ENCODE measurements at places on chromosomes 5 and 9. TPM values are rescaled to one million over a fixed set of nuclear protein-coding genes. Genes with fewer than 3 reads are reported as not detected.

GRCh38 chr5:39257554-39257953 is 38.2 kb upstream of the FYB1 start:
- no peak for DNase-seq

DNA sequence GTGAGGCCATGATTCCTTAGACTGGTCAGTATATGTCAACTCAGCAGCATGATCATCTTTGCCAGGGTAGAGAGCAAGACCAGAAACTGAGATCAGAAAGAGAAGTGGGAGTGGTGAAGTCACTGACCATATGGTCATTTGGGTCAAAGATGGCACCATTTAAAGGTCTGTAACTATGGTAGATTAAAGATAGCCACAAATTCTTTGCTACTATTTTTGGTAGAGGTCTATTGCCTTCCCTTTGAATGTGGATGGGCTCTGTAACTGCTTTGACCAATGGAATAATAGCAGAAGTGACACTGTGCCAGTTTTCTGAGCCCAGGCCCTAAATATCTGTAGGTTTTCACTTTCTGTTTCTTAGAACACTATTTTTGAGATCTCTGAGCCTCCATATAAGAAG is 117.6 kb downstream of the PCSK1 start:
- no peak for DNase-seq

Gene KIF4B
- not detected for total RNA-seq

- DNase-seq, result no peak
Observed at GRCh38 chr9:91029650-91030361, 228.2 kb downstream of the SYK start.

- peak; percentile 89 for DNase-seq
Observed at GRCh38 chr9:121206516-121207370, 5.1 kb upstream of the RAB14 start.

- no peak for DNase-seq
Observed at GRCh38 chr9:21906881-21907280, 87.3 kb downstream of the CDKN2A start.

DNA sequence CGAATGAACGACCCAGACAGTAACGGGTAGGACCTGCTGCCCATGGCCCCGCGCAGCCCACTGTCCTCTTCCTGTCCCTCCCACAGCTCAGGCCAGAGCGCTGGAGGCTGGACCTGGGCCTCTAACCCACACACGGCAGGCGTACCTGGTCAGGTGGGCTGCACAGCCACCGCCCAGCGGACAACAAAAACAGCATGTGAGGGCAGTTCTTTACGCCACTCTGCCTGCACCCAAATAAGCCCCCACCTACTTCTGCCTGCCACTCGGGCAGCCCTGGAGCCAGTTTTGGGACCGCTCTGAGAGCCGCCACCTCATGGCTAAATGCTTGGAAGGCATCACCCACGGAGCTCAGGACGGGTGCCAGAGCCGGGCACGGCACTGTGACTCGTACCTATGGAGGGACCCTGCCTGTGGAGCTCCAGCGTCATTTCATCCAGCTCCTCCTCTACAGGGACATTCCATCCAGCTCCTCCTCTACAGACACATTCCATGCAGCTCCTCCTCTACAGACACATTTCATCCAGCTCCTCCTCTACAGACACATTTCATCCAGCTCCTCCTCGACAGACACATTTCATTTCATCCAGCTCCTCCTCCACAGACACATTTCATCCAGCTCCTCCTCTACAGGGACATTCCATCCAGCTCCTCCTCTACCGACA is 18.9 kb downstream of the CLPTM1L start:
- DNase-seq, result no peak

Gene MRNIP
- 17.7 TPM for total RNA-seq

GRCh38 chr5:91584352-91584751 is 201.2 kb upstream of the ARRDC3 start:
- no peak for DNase-seq

DNA sequence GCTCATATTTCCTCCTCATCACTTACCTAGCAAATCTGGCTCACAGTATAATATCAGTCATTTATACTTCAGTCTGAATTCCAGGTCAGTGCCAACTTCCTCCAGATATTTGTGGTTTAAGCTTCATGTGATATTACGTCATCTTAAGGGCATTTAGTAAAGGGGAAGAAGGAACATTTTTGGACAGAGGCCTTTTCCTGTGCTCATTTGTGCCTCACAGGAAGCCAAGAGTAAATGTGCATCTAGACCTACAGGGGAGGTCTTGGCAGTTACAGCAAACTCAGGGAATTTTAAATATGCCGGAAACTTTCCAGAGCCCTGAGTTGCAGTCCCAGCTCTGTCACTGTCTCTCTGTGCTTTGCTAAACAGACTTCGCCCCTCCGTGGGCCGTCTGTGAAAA is 12.3 kb upstream of the KCNIP1 start:
- peak; percentile 97 for DNase-seq

Gene SLIT3
- 12.9 TPM for total RNA-seq

GRCh38 chr5:16934123-16934522 is 2.0 kb downstream of the MYO10 start:
- DNase-seq, result peak; percentile 87

- no peak for DNase-seq
Observed at GRCh38 chr5:178427576-178428197, 162.5 kb downstream of the COL23A1 start.

Gene KIAA0825
- total RNA-seq, result 1.8 TPM

DNA sequence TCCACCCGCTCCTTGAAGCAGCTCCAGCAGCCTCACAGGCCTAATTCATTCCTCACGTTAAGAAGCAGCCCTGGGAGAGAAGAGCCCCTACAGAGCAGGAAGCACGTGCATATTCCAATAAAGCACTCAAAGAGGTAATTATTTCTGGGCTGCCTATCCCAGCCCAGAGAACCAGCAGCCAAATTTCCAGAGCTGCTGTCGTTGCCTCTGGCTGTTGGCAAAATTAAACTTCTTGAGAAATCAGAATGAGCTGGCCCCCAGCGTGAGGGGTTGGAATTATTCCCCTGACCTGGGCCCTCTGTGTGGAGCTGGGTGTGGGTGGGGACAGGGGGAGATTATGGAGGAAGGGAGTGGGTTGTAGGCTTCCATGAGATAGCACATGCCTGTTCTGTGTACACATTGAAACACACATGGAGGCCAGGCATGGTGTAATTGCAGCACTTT is 86.8 kb upstream of the HSPA9 start:
- DNase-seq, result no peak

DNA sequence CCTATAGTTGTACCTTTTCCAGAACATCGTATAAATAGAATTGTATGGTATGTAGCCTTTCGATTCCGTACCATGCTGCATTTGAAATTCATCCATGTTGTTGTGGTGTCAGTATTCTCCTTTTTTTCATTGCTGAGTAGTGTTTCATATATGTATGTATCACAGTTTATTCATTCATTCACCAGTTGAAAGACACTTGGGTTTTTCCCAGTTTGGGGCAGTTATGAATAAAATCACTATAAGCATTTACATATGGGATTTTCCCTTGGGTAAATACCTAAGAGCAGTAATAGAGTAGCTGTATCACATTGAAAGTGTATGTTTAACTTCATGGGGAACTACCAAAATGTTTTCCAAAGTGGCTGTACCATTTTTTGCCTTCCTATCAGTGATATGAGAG is 16.1 kb upstream of the FKTN start:
- no peak for DNase-seq

Gene BTNL3
- total RNA-seq, result not detected

Gene ELL2
- total RNA-seq, result 39.9 TPM

GRCh38 chr5:285991-286557 is 14.6 kb downstream of the PDCD6 start:
- no peak for DNase-seq

Gene GMCL2
- total RNA-seq, result not detected

- peak; percentile 9 for DNase-seq
Observed at GRCh38 chr9:33263131-33264002, 1.1 kb downstream of the BAG1 start.

- no peak for DNase-seq
Observed at GRCh38 chr5:111961862-111962261, 204.9 kb upstream of the NREP start.

Gene PCDHB1
- total RNA-seq, result not detected

GRCh38 chr9:80615964-80616363 is 1044.2 kb downstream of the TLE4 start:
- DNase-seq, result no peak

DNA sequence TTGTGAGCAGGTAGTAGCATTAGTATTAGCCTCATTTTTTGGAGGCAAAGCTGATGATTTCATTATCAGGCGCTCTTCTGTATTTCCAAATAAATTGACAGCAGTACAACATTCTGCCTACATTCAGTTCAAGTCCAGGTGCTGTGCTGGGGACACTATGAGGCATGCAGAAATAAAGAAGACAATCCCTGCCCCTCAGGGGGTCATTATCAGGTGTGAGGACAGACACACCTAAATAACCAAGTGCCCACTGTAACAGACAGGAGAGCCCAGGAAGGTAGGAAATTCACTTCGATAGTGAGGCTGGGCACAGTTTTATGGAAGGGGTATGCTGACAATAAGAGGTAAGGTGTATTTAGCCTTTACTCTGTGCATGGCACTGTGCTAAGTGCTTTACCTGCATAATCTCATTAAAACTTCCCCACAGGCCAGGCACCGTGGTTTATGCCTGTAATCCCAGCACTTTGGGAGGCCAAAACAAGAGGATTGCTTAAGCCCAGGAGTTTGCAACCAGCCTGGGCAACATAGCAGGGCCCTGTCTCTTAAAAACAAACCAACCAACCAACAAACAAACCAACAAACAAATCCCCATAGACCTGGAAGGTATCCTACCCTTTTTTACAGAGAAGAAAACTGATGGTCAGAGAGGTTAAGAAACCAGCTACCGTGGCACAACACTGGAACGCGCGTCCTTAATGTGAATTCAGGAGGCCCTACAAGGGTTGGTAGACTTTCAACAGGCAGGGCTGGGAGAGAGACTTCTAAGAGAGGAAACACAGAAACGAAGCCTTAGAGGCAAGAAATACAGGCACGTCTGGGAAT is 17.5 kb upstream of the GPX3 start:
- no peak for DNase-seq

- no peak for DNase-seq
Observed at GRCh38 chr9:71740199-71740598, 28.1 kb downstream of the CEMIP2 start.

DNA sequence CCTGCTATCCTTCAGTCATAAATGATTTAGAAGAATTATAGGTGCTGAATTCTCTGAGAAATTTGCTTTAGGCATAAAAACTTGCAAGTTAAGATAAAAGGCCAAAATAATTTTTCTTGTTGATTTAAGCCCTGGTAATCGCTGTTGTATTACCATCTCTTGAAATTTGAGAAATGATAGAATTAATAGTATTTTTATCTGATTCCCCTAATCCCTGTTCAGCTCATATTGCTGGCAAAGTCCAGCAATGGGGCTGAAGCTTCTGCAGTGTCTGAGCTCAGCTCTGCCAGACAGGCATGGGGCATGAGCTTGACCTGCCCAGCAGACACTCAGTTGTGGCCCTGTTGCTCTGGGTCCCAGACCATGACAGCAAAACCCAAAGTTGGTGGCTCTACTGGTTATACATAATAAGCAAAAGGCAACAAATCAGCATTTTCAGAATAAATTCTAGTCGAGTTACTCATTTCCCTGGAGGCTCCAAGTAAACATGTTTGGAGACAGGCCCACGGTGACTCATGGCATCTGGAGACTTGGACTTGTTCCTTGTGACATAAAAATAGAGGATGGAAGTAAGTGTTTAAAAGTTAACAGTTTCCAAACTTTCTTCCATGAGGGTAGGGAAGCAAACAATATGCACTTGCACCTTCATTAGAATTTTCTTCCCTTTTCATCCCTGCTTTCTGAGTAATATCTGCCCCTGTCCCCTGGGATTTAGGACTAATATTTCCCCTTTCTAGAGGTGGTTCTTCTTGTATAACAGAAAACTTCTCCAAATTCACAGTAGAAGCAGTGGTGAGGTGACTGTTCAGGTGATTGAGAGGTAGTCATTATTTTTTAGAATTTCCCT is 60.2 kb upstream of the SLC2A8 start:
- DNase-seq, result peak; percentile 97

- no peak for DNase-seq
Observed at GRCh38 chr9:13228431-13228830, 51.1 kb downstream of the MPDZ start.

Gene TEK
- total RNA-seq, result 4.0 TPM

GRCh38 chr9:68694125-68694524 is 10.9 kb upstream of the PIP5K1B start:
- no peak for DNase-seq

Gene MEIKIN
- not detected for total RNA-seq

- DNase-seq, result peak; percentile 57
Observed at GRCh38 chr5:148735301-148735835, 81.0 kb upstream of the HTR4 start.

GRCh38 chr5:68285075-68285840 is 69.7 kb downstream of the PIK3R1 start:
- no peak for DNase-seq

GRCh38 chr9:27565696-27566095 is 7.6 kb downstream of the C9orf72 start:
- DNase-seq, result no peak

DNA sequence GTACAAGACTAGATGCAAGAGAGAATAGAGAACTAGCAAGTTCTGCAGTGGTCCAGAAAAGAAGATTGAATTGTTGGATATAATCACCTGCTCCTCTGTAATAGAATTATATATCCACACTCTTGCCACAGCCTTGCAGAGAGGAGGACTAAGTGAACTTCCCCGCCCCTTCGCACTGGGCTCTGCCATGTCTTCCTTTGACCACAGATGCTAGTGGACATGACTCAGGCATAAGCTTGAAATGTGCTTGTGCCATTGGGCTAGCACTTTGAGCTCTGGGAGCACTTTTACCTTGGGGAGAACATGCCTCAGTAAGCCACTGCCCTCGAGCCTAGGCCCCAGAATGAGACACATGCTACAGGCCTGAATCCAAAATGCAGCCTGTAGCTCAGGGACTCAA is 113.5 kb upstream of the RASA1 start:
- DNase-seq, result no peak

- no peak for DNase-seq
Observed at GRCh38 chr9:91718071-91718470, 232.0 kb downstream of the ROR2 start.

- DNase-seq, result peak; percentile 77
Observed at GRCh38 chr5:14265570-14265969, 122.4 kb downstream of the TRIO start.

DNA sequence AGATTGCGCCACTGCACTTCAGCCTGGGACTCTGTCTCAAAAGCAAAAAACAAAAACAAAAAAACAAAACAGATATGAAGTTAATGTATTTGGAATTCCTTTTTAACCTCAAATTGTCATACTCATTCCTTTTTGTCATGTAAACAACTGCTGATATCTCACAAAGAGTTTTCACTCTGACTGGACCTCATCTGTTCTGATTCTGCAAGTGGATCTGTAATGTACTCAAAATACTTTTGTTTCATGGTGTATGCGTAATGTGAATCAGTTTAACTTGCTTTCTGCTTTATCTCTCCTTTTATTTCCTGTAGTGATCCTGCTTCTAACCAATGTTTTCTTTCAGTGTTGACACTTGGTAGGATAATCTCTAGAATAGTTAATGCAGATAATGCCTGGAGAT is 106.7 kb downstream of the FOCAD start:
- no peak for DNase-seq

Measured in SJSA1 (cell line).